HT1080 (cell line): ENCODE measurements at places on chromosomes 2 and 18.

GRCh38 chr2:33645861-33646260 is 46.8 kb upstream of the FAM98A start:
- DNase-seq = peak; percentile 24

- no peak for DNase-seq
These were observed 155.1 kb upstream of the TCF4 start for GRCh38 chr18:55743133-55743532.

DNA sequence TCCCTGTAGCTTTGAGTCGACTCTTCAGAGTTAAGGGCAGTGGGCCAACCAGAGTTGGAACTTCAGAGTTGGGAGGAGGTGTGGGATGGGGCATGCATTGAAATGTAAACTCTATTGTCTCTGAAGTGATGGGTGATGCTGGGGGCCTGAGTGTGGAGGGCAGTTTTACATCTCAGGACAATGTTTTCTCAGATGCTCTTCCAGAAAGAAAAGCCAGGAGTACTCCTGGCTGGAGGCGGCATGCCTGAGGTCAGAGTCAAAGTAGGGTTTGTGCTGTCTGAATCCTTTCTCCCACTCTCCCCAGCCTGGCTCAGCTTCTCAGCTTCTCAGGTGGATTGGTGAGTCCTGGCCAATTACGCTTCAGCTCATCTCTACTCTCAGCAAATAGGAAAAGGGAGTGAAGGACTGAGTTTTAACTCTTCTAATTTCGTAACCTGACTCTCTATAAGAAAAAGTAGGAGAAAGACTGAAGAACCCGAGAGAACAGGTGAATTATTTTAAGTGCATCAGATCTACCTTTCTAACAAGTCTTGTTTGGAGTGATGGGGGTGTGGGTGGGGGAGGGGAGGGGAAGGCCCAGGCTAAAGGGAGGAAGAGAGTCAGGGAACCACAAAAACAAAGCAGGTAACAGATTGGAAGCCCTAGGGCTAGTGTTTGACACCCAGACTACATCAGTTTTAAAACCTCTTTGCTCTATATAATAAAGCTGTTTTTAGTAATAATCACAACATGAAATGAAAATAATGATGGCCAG is 107.5 kb upstream of the PELI1 start:
- DNase-seq = no peak

GRCh38 chr2:18883616-18884456 is 294.5 kb upstream of the NT5C1B start:
- peak; percentile 47 for DNase-seq

- DNase-seq = peak; percentile 54
These were observed at the start of gene SLC30A3 for GRCh38 chr2:27262379-27263286. Gene SLC30A3, minus strand, starts transcription at chr2:27263047. Its CDS starts 141 bp downstream, at chr2:27262906.

DNA sequence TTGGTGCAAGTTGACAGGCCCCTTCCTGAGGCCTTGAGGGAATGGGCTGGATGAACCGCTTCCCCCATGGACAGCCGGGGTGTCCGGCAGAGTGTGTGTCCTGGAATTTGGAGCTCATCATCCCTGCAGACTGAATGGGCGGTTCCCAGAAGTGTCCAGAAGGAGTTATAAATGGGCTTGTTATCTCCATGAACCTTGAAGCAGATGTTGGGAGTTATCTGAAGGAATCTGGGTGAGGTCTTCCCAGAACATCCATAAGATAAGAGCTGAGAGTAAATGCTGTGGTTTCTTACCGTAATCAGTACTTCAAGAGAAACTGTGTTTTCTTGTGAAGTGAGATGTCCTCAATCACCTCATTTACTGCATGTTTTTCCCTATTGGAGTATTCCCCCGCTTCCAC is 21.1 kb downstream of the PLB1 start:
- no peak for DNase-seq

- DNase-seq = no peak
These were observed 827.5 kb downstream of the ADCYAP1 start for GRCh38 chr18:1732143-1732542.

DNA sequence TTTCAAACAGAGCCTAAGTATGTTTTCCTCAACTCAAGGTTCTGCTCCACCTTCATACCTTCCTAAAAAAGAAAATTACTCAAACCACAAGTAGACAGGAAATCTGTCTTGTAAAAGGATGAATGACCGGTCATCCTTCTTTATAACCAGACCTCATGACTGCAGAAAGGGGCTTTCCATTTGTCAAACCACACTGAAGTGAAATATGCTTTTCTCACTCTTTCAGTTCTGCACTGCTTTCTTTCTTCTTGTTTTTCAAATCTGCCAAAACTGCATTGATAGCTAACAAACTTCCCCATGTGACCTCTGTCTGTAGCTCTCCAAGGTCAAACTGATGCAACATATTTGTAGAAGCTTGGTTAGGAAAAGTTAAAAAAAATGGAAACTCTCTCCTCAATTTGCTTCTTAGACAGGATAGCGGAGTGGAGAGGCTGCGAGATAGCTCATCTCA is 308.9 kb upstream of the CCDC68 start:
- peak; percentile 21 for DNase-seq

GRCh38 chr2:239370403-239370802 is 30.4 kb downstream of the HDAC4 start:
- DNase-seq = no peak

DNA sequence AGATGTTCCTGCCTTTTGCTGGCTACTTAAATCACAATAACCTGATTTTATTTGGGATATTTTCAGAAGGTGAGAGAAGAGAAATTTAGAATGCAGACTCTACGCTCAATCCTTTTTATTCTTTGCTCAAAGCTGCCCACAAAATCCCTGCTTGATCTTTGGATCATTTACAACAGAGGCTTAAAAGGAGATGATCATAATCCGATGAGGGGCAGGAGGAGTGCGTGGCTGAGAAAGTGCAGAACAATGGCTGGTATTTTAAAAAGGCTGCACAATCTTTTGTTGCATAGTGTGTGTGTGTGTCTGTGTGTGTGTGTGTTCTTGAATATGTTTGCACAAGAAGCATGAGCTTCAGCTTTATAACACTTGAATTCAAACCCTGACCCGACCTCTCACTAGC is 256.3 kb upstream of the MYT1L start:
- DNase-seq = no peak

- no peak for DNase-seq
These were observed 282.3 kb downstream of the BCL11A start for GRCh38 chr2:60271131-60271530.

DNA sequence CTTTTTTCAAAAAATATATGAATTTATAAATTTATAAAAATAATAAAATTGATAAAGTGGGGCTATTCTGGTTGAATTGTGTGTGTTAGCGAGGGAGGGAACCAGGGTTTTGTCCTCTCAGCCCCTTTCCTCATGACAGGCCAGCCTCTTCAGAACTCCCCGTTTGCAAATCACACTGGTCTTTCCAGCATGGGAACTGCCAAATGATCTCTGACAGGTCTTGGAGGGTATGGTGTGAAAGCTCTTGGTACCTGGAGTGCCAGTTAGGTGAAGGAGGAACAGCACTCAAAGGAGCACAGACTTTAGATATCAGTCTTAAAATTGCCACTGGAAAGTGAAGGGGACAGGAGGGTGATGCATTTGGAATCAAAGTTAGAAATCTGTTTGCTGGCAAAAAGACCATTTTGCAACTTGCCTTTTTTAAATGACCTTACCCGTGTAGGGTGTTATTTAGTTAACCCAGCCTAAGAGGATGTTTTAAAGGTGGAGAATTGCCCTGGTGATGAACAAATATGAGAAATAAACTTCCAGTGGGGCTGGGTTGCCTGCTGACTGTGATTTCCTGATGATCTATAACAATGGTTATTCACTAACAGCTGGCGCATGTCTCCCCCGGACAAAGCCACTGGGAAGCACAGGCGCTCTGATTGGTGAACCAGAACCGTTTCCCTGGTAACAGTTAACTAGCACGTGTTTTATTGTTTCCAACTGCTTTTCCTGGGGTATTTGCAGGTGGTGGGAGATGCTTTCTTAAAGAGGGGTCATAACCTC is 85.3 kb upstream of the EFEMP1 start:
- peak; percentile 82 for DNase-seq

DNA sequence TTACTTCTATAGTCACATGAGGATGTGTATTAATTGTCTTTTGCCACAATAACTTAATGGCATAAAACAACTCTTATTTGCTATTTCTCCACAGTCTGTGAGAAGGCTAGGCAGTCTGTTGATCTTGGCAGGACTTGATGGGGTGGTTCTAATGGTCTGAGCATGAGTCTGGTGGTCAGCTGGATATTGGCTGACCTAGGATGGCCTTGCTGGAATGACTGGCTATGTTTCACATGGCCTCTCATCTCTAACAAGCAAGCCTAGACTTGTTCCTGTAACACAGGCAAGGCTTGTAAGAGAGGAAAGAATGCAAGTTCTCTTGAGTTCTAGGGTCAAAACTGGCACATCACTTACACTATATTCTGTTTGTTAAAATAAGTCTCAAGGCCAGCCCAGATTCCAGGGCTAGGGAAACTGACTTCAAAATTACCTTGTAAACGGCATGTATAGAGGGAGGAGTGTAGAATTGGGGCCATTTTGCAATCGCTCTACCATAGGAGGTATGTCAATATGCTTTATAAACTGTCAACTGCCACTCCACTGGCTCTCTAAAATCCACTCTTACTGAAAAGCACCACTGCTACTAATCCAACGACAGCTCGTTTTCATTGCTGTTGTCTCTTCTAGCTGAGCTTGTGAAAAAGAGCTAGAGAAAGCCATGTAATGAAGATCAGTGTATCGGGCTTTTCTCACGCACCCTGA is 325.0 kb upstream of the PKDCC start:
- DNase-seq = no peak

GRCh38 chr18:64119916-64120315 is 29.0 kb downstream of the LINC00305 start:
- peak; percentile 24 for DNase-seq
